ENCODE measurements at places on chromosomes 3 and 15. TPM values are rescaled to one million over a fixed set of nuclear protein-coding genes. Genes with fewer than 3 reads are reported as not detected.

EBLN2 gene
- total RNA-seq = 0.89 TPM

GATA2 gene
- 2.8 TPM for total RNA-seq

FANCD2OS gene
- total RNA-seq = not detected

AGBL1 gene
- total RNA-seq = not detected

ANKRD34C gene
- not detected for total RNA-seq

KAT2B gene
- total RNA-seq = 3.7 TPM

GRM7 gene
- total RNA-seq = not detected

MRPS22 gene
- total RNA-seq = 71.7 TPM

ANAPC13 gene
- 49.2 TPM for total RNA-seq

SLC22A13 gene
- not detected for total RNA-seq

SLC26A6 gene
- 35.1 TPM for total RNA-seq

COLQ gene
- 0.17 TPM for total RNA-seq

INAFM2 gene
- total RNA-seq = 4.3 TPM
